Endothelial cell of umbilical vein (primary cell): ENCODE measurements at places on chromosomes 12 and 14. TPM values are rescaled to one million over a fixed set of nuclear protein-coding genes. Genes with fewer than 3 reads are reported as not detected.
A peak's percentile ranks its signal among the peaks of the same experiment; 100 is the strongest.

LRRK2 gene
- 1.3 and 2.2 TPM in 2 replicates for total RNA-seq

DNA sequence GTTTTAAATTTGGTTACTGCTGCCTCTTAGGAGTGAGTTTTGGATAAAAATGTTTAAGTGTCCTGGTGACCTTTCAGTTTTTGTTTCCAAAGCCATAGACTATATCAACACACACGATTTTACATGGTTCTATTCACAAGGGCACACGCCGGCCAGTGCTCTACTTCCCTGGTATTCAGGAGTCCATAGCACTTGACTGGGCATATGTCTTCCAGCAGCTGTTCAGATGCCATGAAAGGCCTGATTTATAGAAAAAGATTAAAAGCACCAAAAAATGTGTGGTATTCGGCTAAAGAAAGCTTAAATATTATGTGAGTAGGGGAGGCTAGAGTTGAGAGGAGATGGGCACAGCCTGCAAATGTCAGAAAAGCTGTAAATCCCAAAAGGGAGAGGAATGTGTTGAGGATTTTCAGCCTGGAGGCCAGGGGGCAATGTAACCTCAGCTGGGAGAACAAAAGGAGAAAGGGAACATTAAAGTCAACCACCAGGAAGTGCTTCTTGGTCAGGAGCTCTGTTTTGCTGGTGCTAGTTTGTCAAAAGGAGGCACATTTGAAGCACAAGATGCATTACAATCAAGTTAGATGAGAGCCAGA is 478.4 kb downstream of the RAD51B start:
- DNase-seq = peak; percentile 58

DNA sequence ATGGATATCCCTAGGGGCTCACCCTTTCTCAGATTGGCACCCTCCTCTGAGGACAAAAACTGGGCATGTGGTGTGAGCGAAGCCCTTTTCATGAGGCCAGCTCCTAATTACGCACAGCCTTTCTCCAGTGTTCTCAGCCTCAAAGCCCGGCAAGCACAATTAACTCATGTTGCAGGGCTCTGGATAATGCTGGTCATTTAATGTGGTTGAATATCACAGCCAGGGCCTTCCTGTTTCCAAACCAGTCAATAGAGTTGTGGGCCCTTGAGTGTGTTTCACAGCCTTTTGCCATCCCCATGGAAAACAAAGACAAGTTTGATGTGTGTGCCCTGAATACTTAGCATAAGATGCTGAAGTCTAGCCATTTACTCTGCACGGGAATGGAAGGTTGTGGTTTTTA is 114.2 kb upstream of the ARHGAP5 start:
- DNase-seq = no peak

- no peak for DNase-seq
Measured at GRCh38 chr14:90773196-90773486, 43.1 kb downstream of the TTC7B start.

DNA sequence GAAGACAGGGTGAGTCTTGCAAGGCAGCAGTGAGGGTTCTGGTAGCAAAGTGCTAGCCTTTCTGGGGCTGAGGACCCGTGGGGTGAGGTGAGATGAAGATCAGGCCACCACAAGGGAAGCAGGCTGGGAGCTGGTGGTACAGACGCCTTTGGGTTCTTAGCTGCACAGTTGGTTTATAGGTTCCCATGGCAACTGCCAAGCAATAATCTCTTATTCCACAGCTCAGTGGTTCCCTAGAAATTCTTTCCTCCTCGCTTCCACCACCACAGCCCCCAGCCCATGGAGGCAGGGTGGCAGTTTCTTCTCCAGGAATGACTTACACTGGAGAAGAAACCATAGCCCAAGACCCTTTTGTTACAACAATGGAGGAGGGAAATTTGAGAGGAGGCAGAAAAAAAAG is 82.1 kb downstream of the CMKLR1 start:
- no peak for DNase-seq
